ENCODE measurements at places on chromosomes 6 and 20.

GRCh38 chr20:45459606-45460005, 9.9 kb upstream of the WFDC2 start:
- DNase-seq: no peak

DNA sequence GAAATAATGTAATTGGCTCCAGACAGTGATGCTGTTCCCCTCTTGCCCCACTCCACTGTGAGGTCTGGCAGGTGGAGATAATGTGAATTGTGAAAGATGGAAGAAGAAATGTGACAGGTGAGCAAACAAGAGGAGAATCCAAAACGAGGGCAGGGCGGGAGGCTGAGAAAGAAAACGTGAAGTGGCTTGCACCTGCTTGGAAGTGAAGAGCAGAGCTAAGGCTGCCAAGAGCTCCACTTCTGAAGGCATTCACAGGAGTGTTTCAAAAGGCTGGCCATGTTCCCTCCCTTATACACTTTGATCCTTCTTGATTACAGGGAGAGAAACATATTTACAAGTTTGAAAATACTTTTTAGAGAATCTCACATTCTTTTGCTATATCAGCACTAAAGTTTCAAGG, 359.4 kb downstream of the EPHA7 start:
- no peak for DNase-seq

DNA sequence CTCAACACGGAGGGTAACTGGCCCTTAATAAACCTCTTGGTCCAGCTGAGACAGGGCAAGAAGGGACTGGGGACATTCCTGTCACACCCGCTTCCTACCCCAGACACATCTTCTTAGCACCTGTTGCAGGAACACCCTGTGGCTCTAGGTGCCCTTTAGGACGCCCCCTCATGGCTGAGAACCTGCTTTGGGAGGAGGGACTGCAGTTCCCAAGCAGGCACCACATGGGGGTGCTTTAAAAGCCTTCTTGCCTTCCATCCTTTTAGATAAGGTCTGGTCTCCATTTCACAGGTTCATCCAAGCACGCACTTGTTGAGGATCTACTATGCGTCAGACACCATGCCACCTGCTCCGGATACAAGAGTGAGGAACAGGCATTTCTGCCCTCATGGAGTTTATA, 26.6 kb downstream of the NSFL1C start:
- no peak for DNase-seq

DNA sequence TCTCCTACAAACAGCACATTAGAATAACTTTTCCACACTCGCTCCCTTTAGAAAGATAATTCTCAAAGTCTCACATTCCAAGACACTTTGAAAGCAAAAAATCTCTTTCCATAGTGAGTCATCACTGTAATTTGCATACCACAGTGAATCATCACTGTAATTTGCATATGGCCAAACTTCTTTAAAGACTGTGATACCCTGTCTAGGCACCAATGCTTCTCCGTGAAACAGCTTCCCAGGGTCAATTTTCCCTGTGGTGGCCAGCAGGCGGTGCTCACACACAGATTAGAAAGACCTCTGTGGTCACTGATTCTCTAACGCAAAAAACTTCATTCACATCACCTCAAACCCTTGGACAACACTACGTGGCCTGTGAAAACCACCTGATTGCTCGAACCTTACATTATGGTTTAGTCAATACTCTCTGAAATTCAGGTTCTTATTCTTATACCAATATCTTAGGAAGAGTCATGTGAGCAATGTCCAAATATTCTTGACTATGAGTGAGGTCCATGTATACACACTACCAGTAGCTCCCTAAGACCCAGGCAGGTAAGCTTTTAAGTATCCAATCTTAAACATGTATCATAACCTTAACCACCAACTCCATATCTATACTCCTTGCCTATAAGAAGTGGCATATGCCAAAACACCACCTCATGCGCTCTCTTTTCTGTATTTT, 78.5 kb upstream of the PHACTR1 start:
- peak; percentile 5 for DNase-seq

- no peak for DNase-seq
Measured at GRCh38 chr20:46641424-46641823, 9.8 kb downstream of the SLC13A3 start.

DNA sequence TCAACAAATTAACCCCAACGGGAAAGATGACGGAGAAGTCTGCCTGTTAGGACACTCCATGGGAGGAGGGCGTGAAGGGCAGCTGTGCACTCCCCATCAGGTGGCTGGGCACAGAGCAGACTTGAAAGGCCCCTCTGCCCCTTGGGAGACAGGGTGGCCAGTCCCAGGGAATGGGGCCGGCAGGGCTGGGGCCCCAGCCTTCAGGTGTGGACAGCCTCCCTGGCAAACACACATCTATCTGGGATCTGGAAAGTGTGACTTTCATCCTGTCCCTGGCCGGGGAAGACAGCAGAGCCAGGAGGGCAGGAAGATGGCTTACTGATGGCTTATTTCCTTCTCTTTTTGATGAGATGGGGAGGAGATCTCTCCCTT, 4.5 kb upstream of the FRMD1 start:
- no peak for DNase-seq

- DNase-seq: peak; percentile 42
Measured at GRCh38 chr6:45714741-45715507, 300.7 kb downstream of the CLIC5 start.

DNA sequence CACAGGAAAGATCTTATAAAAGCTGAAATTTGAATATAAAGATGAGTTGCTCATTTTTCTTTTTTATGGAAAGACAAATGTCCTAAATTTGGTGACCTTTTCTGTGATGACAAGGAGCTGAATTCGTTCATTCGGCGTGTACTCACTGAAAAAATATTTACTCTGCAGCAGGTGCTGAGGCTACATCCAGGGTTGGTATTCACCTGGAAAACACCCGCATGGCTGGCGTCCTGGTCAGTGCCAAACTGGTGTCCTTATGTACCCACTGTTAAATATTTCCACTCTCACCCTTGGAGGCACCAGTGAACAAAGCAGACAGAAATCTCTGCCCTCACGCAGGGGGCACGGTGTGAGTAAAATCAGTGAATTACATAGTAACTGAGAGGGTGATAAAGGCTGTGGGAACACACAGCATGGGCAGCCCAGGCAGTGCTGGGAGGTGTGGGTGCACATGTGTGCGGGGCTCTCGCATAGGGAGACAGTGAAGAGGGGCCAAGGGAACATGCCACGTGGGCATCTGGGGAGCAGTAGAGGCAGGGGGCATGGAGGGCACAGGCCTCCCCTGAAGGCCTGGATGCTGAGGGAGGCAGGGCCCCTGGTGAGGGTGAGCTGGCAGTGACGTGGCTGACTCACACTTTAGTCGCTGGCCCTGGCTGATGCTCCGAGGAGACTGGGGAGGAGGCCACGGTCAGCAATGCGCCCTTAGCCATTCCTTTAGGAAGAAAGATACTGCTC, 89.7 kb downstream of the INSM1 start:
- DNase-seq: no peak

DNA sequence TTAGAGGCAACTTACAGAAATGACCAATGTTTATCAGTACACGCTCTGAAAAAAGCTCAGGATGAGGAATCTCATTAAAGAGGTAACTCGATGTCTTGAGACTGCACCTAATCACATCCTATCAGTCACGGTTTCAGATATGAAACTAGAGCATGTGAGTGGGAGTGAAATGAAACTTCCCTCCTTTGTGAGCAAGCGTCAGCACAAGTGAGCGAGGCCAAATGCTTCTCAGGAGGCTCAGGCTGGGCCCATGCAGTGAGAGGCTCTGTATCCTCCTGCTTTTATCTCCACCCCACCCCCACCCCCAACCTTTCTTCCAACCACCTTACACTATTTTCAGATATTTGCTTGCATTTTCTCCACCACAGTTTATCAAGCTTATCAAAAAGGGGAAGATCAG, 140.8 kb upstream of the RIMS1 start:
- no peak for DNase-seq

- no peak for DNase-seq
Measured at GRCh38 chr6:134391205-134391604, 73.3 kb upstream of the SGK1 start.

- DNase-seq: no peak
Measured at GRCh38 chr6:131387562-131388447, 185.2 kb upstream of the ARG1 start.

DNA sequence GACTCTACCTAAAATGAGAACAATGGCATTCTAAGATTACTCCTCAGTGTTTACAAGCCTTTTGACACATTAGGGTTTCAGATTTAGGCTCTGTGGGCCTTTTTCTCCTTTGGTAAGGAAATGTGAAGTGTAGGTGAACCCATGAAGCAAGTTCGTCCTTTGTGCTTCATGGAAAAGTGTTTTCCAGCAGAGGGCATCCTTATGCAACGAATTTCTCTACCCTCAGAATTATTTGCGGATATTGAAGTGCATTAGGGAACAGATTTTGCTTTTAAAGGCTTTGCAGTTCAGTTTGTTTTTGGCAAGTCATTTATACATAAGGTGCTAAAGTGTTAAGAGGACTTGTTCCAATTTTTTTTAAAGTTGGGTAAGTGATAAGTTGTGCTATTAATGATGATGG, 55.7 kb upstream of the FERMT1 start:
- no peak for DNase-seq

DNA sequence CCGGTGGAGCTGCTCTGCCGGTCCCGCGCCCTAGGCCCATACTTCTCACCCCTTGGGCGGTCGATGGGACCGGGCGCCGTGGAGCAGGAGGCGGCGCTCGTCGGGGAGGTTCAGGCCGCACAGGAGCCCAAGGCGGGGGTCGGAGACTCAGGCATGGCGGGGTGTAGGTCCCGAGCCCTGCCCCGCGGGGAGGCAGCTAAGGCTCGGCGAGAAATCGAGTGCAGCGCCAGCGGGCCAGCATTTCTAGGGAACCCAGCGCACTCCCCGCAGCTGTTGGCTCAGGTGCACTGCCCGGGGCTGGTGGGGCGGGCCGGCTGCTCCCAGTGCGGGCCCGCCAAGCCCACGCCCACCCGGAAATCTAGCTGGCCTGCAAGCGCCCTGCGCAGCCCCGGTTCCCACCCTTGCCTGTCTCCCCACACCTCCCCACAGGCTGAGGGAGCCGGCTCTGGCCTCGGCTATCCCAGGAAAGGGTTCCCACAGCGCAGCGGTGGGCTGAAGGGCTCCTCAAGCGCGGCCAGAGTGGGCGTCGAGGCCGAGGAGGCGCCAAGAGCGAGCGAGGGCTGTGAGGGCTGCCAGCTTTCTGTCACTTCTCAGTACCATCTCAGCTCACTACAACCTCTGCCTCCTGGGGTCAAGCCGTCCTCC, 40.2 kb upstream of the GMPR start:
- no peak for DNase-seq

DNA sequence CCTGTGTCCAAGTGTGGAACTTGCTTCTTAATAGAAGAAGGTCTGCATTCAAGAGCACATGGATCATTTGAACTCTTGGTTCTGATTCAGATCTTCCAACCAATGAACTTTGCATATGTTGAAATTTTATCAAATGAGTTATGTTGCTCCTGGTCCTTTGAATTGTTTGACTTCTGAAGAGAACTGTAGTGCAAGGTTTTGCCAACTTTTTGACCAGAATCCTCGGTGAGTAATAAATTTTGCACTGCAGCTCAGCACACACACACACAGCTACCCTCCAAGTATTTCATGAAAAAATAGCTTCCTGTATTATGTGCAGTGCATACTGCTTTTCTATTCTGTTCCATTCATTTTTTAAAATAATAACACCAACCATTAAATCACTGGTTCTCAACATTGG, 67.5 kb downstream of the BFSP1 start:
- DNase-seq: no peak

GRCh38 chr6:145329257-145329656, 406.1 kb downstream of the EPM2A start:
- DNase-seq: no peak

GRCh38 chr20:4227085-4227821, 211.9 kb upstream of the RNF24 start:
- no peak for DNase-seq

DNA sequence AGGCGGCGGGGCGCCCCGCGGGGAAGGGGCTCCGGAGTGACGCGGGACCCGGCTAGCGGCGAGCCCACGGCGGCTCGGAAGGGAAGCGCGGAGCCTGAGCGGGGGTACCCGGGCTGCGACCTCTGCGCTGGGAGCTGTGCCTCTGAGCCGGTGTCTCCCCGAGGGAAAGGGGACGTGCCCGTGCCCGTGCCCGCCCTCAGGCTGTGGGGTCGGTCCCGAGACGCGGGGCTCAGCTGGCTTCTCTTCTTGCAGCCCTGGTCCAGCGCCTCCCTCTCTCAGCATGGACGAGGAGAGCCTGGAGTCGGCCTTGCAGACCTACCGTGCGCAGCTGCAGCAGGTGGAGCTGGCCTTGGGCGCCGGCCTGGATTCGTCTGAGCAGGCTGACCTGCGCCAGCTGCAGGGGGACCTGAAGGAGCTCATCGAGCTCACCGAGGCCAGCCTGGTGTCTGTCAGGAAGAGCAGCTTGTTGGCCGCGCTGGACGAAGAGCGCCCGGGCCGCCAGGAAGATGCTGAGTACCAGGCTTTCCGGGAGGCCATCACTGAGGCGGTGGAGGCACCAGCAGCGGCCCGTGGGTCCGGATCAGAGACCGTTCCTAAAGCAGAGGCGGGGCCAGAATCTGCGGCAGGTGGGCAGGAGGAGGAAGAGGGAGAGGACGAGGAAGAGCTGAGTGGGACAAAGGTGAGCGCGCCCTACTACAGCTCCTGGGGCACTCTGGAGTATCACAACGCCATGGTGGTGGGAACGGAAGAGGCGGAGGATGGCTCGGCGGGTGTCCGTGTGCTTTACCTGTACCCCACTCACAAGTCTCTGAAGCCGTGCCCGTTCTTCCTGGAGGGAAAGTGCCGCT, 686 bp downstream of the ZGPAT start:
- no peak for DNase-seq

GRCh38 chr6:165732696-165733488, 69.9 kb upstream of the PDE10A start:
- DNase-seq: no peak
